ENCODE measurements at places on chromosomes 16 and 17.

DNA sequence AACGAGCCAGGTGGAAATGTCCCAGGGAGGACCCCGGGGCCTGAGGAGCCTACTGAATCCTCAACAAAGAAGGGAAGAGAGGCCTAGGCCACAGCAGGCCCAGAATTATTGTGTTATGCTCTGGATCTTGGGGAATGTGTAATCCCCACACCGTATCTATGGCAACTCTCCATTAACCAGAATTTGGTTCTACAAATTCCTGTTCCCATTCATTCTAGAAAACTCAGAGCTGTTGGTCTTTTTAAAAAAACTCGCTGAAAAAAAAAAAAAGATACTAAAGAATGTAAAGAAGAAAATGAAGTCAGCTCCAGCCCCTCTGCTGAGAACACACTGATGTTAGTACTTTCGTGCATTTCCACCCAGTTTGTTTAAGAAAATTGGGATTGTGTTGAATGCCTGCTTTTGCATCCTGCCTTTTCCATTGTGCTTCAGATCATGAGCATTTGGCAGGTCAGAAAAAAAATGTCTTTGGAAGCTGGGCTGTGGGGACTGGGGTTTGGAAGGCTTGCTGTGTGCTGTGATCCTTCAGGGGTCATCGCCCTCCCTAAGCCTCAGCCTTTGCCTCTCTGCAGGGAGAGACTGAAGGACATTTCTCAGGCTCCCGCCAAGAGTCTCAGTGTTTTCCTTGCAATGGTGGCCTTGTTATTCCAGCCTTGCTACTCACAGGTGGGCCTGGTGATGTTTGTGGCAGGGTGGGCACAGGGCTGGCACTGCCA, 69.5 kb downstream of the SREBF1 start:
- DNase-seq, result no peak

DNA sequence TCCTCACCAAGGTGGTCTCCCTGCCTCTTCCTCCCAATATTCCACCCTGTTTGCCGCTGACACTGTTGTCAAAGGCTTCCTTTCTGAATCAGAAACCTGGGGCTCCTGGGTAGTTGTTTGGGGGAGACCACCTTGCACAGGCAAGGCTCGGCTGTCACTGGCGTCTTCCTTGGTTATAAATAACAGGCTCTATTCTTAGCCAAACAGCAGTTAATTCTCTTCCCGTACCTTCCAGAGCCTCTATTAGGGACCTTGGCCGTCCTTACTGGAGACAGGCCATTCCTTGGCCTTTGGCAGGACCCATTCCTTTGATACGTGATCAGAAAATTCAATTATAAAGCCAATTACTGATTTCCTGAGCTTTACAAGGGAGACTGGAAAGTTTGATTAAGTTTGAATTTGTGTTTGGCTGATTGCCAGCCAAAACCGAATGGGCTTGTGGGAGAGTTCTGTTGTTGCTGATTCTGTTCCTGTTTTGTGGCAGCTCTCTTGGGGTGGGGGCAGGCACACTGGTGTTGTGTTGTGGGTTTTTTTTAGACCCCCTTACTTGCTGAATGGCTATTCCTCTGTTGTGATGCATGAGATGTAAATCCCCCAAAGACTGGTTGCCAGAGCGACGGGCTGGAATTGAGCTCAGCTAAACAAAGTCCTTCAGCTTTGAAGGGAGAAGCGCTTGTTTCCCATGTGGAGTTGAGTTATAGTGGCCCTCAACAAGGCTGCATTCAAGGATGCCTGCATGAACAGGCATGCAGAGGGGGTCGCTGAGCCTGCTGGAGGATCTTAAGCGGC, 104.6 kb downstream of the GNAO1 start:
- DNase-seq, result no peak

DNA sequence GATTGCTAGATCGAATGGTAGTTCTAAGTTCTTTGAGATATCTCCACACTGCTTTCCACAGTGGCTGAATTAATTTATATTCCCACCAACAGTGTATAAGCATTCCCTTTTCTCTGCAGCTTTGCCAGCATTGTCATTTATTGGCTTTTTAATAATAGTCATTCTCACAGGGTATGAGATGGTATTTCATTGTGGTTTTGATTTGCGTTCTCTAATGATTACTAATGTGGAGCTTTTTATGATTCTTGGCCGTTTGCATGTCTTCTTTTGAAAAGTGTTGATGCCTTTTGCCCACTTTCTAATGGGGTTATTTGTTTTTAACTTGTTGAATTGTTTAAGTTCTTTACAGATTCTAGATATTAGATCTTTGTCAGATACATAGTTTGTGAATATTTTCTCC, 36.5 kb upstream of the BCAS3 start:
- no peak for DNase-seq

GRCh38 chr17:66386498-66387351, 84.3 kb downstream of the PRKCA start:
- no peak for DNase-seq

DNA sequence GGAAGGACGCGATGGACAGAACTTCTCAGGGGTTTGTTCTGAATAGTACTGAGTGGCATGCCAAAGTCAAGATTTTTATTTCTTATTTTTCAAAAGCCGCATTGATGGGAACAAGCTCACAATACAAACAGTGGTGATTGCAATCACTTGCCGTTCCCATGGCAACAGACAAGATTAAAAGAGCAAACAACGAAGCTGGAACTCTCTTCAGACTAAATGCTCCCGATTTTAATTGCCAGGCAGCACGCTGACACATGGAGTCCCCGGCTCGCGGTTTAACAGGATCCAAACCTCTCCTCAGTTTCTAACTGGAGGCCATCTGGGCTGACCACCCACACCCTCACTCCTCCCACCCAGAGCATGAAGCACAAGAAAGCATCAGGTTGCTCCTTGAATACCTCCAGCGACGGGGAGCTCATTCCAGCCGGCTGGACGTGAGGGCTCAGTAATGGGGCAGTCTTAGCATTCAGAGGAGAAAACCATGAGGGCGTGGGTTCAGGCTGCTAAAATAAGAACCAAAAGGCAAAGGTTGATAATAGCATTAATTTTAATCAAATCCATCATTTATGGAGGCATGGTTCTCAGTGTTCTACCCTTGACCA, 41.5 kb downstream of the AIPL1 start:
- DNase-seq, result no peak

GRCh38 chr16:47150067-47150466, 6.3 kb upstream of the NETO2 start:
- DNase-seq, result no peak

DNA sequence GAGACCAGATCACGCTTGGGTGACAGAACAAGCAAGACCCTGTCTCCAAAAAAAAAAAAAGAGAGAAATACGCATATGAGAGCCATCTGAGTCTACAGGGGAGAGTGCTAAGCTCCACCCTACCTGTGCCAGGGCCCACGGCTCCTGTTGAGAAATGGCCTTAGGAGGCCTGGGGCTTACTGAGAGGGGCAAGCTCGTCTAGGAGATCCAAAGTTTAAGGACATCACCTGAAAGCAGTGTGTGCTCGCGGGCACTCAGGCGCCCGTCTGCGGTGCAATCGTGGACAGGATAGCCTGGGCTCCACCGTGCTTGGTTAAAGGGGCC, 14.5 kb upstream of the BAIAP2 start:
- no peak for DNase-seq

DNA sequence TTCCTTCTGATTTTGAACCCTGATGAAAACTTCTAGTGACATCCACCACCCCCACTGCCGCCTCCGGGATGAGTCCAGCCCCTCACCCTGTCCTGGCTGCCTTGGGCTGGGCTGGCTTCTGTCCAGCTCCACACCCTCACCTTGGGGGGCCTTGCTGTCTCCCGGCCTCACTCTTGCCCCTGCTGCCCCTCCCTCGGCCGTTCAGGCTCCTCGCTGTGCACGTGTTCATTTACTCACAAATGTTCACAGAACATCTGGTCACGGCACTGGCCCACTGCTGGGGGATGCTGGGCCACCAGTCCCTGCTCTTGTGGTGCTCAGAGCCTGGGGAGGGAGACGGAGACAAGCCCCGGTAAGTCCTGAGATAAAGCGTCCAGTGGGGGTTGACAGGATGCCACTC, 40.6 kb downstream of the PRMT7 start:
- no peak for DNase-seq

DNA sequence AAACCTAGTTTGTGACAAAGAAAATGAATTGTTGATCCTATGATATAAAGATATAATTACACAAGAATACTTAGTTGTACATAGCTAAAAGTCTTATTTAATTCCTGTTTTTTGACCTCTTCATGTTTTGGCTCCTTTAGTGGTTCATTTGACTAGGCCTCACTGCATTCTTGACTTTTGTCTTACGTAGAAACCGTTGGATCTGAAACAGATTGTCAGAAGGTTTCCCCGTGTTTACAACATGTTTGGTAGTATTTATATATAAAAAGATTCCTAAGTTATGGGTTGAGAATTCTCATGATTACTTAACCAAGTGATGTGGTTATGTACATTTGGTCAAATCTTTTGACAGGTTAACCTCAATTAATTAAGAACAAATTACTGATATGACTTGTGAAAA, 162.8 kb downstream of the BCAS3 start:
- no peak for DNase-seq

- no peak for DNase-seq
Observed at GRCh38 chr16:77238593-77238992, 39.4 kb downstream of the SYCE1L start.

DNA sequence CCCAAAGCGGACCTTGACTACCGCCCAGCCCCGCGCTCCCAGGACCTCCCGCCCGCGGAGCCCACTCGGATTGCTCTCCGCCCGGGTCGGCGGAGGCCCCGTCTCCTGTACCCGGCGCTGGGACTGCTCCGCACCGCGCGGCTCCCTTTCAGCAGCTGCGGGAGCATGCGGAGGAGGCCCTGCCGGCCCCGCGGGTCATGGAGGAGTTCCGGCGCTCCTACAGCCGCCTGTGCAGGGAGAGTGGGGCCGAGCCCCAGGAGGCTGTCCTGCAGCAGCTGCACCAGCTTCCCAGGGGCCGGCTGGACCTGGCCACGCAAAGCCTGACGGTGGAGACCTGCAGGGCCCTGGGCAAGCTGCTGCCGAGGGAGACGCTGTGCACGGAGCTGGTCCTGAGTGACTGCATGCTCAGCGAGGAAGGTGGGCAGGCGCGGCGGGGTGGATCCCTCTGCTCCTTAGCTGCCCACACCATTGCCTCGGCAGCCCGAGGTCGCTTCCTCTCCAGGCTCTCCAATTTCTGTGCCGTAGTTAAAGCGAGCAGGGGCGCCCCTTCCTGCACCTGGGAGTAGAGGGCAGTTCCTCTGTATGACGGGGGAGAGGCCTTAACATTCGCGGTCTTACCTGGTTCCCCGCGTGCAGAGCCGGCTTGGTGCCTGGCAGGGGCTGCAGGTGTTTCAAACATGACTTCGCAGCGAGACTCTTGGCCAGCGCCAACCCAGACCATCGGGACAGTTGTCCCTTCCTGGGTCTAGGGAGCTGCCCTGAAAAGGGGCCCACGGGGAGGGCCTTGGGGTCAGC, 539 bp downstream of the LRRC45 start:
- DNase-seq, result no peak

DNA sequence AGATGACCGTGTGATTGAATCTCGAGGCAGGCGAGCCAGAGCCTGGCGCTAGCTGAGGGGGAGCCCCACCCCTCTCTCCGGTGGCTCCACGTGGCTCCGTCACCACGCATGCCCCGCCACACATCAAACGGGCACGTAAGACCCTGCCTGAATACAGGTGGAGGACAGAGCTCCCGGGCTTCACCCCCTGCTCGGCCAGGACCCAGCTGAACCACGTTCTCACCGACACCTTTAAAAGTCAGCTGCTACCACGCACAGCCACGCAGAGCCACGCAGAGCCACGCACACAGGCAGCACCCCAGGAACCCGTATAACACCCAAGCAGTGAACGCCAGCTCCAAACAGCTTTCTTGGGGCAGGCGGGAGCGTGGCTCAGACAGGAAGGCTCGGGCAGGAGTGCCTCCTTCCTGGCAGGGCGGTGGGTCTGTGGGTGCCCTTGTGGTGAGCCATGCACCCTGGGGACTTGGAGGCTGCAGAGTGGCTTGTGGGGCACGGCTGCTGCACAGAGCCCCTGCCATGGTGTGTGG, 4.4 kb downstream of the TMEM204 start:
- DNase-seq, result no peak

- DNase-seq, result no peak
Observed at GRCh38 chr16:25959221-25959620, 267.5 kb downstream of the HS3ST4 start.

- DNase-seq, result peak; percentile 64
Observed at GRCh38 chr16:53090591-53091411, 36.0 kb downstream of the CHD9 start.

DNA sequence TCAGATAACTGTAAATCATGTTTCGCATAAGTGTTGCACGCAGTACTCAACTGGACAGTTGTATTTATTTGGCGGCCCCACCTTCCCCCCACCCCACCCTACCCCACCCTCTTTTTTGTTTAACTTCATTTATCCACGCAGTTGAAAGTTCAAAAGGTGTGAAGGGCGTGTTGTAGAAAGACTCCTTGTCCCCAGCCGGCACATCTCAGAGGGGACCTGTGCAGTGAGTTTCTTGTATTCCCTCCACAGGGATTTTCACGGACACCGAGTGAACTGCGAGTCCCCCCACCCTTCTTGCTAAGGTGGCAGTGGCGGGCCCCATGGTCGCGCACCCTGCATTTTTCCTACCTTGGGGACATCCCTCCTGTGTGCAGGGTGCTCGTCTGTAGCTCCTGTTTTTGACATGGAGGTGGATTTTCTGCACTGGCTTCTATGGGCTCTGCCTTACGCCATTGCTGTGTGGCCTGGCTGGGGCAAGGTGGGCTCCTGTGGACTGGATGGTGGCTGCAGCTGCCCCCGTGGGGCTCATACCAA, 36.2 kb downstream of the ADCY7 start:
- DNase-seq, result no peak

DNA sequence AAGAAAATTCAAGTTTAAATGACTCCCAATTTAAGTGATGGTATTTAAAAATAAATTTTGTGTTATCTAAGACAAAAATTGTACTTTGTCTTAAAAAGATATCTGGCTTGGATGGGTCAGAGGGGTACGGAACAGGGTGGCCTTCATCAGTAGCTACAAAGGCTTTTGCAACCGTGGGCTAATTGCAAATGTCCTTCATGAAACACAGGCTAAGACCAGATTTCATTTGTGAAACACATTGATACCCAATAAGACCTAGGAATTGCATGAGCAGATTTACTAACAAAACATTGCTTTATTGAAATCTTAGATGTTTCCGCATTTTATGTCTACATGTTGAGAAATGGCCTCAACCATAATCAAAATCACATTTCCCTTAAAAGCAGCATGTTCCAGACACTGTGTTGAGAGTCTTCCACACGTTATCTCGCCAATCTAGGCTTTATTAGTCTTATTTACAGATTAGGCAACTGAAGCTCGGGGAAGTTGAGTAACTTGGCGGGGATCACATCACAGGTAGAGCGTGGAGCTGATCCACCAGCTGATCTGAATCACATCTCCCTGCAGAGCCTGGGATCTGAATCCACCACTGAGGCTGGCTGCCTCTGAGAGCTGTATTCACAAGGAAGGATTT, 21.8 kb downstream of the FBXO39 start:
- DNase-seq, result no peak

DNA sequence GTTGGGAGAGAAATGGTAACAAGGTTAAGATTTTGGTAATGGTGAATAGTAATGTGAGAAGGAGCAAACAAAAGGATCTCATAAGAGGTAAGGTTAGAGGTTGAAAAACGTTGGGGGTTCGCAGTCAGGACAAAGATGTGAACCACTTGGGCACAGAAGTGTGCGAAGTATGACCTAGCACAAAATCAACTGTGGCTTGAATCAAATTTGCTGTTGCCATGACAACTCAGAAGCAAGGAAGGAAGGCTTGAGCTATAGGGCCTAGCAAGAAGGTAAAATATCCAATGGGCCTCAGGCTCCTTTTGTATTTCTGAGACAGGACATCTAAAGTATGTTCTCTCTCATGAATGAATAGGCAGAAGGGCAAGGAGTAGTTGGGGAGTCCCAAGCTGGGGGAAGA, 24.5 kb upstream of the TEKT1 start:
- no peak for DNase-seq

All from T1000 (cell line).